ENCODE measurements at places on chromosomes 13 and 19.

DNA sequence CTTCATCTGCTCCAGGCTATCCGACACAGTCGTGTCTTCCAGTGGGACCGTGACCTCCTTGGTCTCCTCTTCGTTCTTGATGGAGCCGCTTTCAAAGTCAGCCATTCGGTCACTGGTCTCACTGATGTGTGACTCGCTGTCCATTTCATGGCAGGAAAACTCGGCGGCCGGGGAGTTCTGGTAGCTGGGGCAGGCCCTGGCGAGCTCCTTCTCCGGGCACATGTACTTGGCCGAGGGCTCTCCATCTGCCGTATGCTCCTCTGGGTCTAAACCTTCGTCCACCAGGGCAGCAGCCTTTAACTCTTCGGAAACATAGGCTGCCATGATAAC is 69.8 kb downstream of the TSHZ3 start:
- no peak for DNase-seq

GRCh38 chr13:92224052-92224821 is 825.8 kb downstream of the GPC5 start:
- no peak for DNase-seq

DNA sequence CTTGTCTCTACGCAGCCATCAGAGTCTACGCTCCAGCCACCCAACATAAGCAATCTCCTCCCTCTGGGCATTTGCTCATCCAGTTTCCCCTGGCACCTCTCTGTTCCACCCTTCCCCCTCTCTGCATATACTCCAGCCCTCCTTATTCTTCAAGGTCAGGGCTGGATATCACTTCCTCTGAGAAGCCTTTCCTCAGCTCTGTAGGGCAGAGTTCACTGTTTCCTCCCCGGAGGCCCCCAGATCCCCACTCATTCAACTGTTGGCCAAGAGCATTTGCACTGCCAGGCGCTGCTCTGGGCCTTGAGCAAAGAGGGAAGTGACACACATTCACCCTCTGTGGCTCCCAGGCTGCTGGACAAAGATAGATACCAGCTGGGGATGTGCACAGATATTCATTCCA is 3.3 kb downstream of the FCGRT start:
- no peak for DNase-seq

DNA sequence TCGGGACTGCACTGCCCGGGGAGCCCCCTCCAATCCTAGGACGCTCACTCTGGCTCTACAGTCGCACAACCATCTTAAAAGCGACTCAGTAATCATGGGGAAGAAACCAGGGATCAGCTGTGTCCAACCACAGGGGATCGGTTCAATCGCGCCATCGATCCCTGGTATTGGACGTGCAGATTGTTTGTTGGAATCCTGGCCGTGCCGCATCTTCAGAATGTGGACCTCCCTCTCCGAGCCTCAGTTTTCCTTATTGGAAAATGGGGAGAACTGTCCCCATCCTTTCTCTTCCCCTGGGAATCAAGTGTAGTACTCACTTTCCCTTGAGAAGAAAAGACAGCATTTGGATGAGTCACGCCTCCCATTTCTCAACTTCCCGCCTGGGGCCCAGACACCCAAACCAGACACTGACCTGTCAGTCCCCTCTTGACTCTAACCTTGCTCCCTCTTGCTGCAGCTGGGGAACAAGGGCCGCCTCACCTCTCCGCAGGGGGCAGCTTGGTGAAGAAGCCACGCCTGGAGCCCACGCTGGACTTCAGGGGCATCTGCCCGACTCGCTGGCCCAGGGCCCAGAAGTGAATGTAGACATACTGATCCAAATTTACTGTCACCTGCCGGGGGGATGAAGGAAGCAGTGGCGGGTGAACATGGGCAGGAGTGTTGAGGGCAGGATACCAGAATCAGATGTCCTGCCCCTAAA is 17.6 kb downstream of the EMP3 start:
- DNase-seq: no peak

Measured in stimulated activated CD4-positive, alpha-beta T cell treated with anti-CD3 and anti-CD28 coated beads, Interleukin-2, amount 100 ng/mL, for 48 hours (primary cell).